HCT116 (cell line): ENCODE measurements at places on chromosomes 3 and 15. TPM values are rescaled to one million over a fixed set of nuclear protein-coding genes. Genes with fewer than 3 reads are reported as not detected.

MELTF gene
- 47.6 TPM for total RNA-seq

CELF6 gene
- 0.52 TPM for total RNA-seq

DNA sequence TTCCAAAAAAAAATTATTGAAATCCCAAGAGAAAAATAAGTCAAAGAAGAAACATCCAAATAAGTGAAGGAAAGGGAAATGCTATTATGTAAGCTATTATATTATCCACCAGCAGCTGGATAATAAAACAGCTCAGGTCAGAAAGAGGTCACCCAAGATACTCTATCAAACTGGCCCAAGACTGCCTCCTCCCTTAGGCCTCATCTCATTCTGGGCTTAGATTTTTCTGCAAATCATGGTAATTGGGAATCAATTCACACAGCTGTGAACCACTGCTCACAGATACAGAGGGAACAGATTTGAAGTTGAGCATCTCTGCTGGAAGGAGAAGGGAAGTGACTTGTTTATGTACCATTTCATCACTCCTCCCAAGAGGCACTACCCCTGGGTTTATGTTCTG lies 294.6 kb upstream of the DPPA4 start:
- no peak overlapping the region for H3K4me3 ChIP-seq
- no peaks in the 10 kb centered on the region for H3K36me3 ChIP-seq
- H3K27ac ChIP-seq: no peak overlapping the region

DNA sequence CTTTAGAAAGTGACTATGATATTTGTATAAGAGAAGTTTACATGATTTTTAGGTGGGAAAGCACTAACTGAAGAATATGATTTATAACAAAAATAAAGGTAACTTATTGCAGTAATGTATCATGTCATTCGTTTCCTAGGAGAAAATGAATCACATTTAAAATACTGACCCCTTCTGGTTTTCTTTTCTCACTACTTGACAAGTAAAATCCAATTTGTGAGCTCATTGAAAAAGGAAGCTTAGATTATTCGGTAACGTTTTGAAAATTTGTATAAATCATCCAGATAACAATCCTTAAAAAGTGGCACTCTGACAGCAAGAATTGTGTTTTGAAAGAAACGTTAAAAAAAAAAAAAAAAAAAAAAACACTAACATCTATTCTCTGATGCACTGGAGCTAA lies 39.0 kb downstream of the NSUN3 start:
- DNase-seq: peak; percentile 3
- no peak overlapping the region for H3K4me3 ChIP-seq
- no peaks in the 10 kb centered on the region for H3K4me1 ChIP-seq
- no peak overlapping the region for H3K27ac ChIP-seq
- H3K27me3 ChIP-seq: no peaks in the 10 kb centered on the region
- H3K36me3 ChIP-seq: no peaks in the 10 kb centered on the region

GRCh38 chr15:95663156-95664100 lies 667.1 kb upstream of the NR2F2 start:
- H3K4me3 ChIP-seq: no peak overlapping the region
- H3K27ac ChIP-seq: no peak overlapping the region
- no peaks in the 10 kb centered on the region for H3K36me3 ChIP-seq
- H3K27me3 ChIP-seq: no peaks in the 10 kb centered on the region
- H3K4me1 ChIP-seq: no peaks in the 10 kb centered on the region

UQCC5 gene
- total RNA-seq: 14.1 TPM

MASP1 gene
- total RNA-seq: not detected

PML gene
- 28.1 TPM for total RNA-seq

GNAT1 gene
- not detected for total RNA-seq

DNA sequence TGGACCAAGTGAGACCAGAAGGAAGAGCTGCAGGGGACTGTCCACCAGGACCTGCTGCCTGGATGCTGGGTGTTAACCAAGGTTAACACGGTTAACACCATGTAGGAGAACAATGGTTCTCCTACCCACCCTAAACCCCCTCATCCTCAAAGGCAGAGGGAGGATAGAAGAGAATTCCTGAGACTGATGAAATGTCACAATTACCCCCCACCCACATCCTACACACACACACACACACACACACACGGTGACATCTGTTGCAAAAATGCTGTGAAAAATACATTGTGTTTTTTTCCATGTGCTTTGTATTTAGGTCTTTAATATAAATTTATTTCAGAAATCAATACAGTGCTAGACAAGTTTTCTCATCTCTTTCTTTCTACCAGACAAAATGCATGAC lies 113.9 kb upstream of the HES1 start:
- H3K27ac ChIP-seq: no peak overlapping the region
- H3K36me3 ChIP-seq: no peaks in the 10 kb centered on the region
- H3K27me3 ChIP-seq: peaks cover 5% of the 10 kb centered on the region; the same call in 1 of the 2 replicates

GRCh38 chr3:138673641-138674530 lies 65.3 kb downstream of the FAIM start:
- H3K36me3 ChIP-seq: peaks cover 26% of the 10 kb centered on the region
- H3K4me3 ChIP-seq: no peak overlapping the region
- no peaks in the 10 kb centered on the region for H3K4me1 ChIP-seq
- no peaks in the 10 kb centered on the region for H3K27me3 ChIP-seq
- no peak overlapping the region for H3K27ac ChIP-seq
- DNase-seq: no peak

PCYT1A gene
- total RNA-seq: 32.1 TPM

DNA sequence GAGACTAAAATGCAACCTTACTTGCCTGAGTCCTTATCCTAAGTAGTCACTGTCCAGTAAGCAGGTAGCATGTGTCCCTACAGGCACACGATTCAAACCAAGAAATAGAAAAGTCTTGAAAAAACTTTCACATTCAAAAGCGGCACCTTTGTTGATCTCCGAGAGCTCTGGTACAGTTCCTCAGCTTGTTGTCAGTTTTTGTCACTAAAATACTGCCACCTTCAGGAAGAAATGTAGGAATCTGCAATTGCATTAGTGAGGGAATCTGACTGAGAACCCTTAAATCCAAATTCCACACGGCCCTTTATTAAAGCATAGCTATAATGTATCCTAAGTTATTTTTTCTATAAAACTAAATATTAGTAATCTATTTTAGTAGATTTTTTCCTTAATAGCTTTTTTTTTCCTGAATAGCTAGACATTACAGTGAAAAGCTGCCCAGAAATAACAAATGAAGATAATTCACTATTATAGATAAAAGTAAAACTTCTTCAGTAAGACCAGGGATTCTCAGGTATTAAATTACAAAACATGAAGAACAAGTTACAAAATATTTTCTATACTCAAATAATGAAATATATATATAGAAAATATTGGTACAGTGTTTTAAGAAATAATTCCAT lies 44.0 kb downstream of the CCDC54 start:
- DNase-seq: peak; percentile 67
- H3K27me3 ChIP-seq: no peaks in the 10 kb centered on the region
- no peaks in the 10 kb centered on the region for H3K36me3 ChIP-seq
- H3K27ac ChIP-seq: no peak overlapping the region

NEIL1 gene
- total RNA-seq: 41.4 TPM

DNA sequence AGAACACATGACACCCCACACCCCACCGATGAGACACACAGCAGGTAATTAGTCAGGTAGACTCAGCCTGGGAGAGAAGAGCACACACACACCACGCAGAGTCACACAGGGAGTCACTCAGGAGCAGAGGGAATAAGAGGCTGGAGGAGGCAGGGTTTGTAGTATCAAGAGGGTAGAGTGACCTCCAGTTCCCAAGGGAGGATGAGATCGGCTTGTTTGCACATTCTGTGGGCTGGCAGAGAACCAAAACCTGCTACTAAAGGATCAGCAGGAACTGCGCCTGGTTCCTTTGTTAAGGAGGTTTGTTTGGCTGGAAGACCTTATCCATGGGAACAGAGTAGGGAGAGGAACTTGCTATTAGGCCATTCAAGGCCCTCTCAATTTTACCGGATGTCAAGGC lies 281.4 kb upstream of the SLCO3A1 start:
- no peak overlapping the region for H3K27ac ChIP-seq
- no peaks in the 10 kb centered on the region for H3K4me1 ChIP-seq
- no peaks in the 10 kb centered on the region for H3K36me3 ChIP-seq
- H3K4me3 ChIP-seq: no peak overlapping the region
- H3K27me3 ChIP-seq: peaks cover 11% of the 10 kb centered on the region; the same call in 1 of the 2 replicates
- DNase-seq: no peak

DNA sequence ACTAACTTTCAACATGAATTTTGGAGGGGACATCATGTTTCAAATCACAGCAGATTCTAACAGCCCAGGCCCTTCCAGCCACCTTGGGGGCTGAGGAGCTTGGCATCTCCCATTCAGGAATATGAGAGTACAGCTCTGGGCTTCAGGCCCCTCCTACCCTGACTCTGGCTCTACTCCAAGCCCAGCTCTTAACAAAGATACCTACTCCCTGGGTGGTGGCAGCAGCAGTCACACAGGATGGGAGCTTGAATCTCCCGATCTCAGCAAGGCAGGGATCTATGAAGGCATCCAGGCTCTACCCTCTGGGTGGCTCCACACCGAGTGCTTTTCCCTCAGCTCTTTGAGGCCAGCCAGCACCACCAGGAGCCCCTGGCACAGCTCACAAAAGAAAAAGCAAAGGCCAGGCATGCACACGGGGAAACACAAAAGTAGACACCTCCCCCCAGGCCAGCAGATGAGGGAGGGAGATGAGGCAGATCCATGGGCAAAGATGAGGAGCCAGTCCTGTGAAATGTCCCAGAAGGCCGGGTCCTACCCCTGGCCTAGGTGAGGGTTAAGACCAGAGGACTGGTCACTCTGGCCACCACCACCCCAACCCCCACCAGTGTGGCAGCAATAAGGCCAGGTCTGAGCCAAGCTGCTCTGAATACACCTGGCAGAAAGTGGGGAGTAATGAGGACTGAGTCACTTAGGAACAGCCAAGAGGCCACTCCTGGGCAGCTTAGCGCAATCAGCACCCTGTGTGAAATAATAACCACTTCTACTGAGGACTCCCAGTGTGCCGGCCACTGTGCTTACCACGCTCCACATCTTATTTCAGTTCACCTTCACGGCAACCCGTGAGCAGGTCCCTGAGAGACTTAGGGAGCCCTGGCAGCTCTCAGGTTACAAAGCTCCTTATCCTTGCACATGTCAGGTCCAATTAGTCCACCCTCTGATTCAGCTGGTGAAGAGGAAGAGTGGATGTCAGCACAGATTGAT lies 24.3 kb downstream of the PLA2G4F start:
- no peak overlapping the region for H3K4me3 ChIP-seq
- DNase-seq: no peak
- peaks cover 5% of the 10 kb centered on the region; the same call in 1 of the 2 replicates for H3K4me1 ChIP-seq
- peaks cover 10% of the 10 kb centered on the region for H3K27me3 ChIP-seq
- no peak overlapping the region for H3K27ac ChIP-seq
- no peaks in the 10 kb centered on the region for H3K36me3 ChIP-seq

- no peak overlapping the region for H3K27ac ChIP-seq
- no peak for DNase-seq
- no peaks in the 10 kb centered on the region for H3K36me3 ChIP-seq
- H3K27me3 ChIP-seq: peaks cover 6% of the 10 kb centered on the region; the same call in 1 of the 2 replicates
- H3K4me3 ChIP-seq: no peak overlapping the region
These were observed 128.9 kb downstream of the MEGF11 start for GRCh38 chr15:66124651-66125050.
